Neural crest cell (in vitro differentiated cells): ENCODE measurements at places on chromosomes 3 and 15. TPM values are rescaled to one million over a fixed set of nuclear protein-coding genes. Genes with fewer than 3 reads are reported as not detected.

DNA sequence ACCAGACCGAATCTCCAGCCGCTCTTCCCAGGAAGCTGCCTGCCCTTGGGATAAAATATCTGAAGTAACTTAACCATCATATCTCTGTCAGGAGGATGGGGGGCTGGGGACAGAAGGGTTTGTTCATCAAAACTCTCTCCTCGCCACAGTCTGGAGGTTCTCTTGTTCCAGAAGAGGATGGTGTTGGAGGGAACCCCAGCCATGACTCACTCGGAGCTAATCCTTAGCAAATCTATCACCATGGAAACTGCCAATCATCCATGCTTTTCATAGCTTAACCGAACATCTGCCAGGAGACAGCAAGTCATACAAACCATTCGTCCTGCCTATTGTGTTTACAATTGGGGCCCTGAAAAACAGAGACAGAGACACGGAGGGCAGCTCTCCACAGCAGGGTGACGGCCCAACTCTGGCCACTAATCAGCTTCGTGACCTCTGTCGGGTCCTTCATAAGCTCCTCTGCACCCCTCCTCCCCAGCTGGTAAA lies 73.8 kb upstream of the HEG1 start:
- no peaks in the 10 kb centered on the region for H3K27me3 ChIP-seq
- no peak for DNase-seq
- peaks cover 24% of the 10 kb centered on the region for H3K4me1 ChIP-seq
- no peaks in the 10 kb centered on the region for H3K36me3 ChIP-seq

DNA sequence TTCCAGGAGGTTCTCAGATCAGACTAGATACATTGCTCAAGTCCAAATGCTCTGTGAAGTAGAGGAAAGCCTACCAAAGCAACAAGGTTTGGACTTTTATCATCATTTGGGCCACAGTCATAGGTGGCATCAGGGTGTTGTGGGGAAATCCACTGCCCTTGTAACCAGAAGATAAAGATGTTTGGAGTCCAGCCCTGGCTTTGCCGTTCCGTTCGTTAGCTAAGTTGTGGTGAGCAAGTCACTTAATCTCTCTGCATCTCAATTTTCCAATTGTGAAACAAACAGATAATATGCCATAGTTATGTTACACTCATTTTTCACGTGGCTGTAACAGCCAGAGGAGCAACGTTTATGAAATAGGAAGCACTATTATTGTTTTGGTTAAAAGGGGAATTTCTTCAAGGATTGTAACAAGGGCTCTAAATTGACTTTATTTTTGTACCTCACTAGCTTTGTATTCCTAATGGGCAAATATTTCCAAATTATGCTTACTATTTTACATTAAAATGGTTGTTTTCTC lies 125.6 kb downstream of the CD47 start:
- peaks cover 52% of the 10 kb centered on the region for H3K4me1 ChIP-seq
- no peaks in the 10 kb centered on the region for H3K36me3 ChIP-seq
- no peak overlapping the region for H3K4me3 ChIP-seq
- no peak overlapping the region for H3K27ac ChIP-seq

DNA sequence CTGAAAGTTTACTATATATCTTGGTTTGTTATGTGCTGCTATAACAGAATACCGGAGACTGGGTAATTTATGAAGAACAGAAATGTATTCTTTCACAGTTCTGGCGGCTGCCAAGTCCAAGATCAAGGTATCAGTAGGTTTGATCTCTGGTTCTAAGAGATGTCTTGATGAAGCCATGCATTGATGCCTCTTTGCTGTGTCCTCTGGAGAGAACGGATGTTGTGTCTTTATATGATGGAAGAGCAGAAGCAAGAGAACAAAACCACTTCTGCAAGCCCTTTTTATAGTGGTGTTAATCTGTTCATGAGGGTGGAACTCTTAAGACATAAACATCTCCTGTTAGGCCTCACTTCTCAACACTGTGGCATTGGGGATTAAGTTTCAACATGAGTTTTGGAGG lies 62.7 kb downstream of the TCF12 start:
- H3K27ac ChIP-seq, result no peak overlapping the region
- DNase-seq, result no peak

The NLGN1 gene
- total RNA-seq, result 18.6 and 20.0 TPM in 2 replicates
